ENCODE measurements at places on chromosomes 3 and 15.

DNA sequence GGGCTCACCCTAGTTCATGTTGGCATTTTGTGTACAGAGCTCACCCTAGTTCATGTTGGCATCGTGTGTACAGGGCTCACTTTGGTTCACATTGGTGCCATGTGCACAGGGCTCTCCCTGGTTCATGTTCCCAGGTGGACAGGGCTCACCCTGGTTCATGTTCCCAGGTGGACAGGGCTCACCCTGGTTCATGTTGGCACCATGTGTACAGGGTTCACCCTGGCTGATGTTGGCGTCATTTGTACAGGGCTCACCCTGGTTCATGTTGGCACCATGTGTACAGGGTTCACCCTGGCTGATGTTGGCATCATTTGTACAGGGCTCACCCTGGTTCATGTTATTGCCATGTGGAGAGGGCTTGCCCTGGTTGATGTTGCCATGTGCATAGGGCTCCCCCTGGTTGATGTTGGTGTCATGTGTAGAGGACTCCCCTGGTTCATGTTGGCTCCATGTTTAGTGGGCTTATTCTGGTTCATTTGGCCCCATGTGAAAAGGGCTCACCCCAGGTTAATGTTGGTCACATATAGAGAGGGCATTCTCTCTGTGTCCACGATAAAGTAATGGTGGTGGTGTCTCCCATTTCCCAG is 31.7 kb upstream of the NR2C2 start:
- no peak for DNase-seq

DNA sequence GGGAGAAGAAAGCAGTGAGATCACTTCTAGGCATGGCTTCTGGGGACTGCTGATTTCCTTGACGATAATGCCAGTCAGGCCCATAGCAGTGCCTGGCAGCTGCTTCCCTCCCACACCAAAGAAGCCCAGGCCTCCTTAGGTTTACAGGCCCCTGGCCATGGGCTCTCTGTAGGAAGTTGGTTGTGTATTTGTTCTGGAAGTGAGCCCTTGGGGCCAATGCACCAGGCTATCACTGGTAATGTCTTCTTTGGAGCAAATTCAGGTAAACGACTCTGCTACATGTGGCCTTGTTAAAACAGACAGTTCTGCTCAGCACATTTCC is 89.3 kb downstream of the CCNL1 start:
- no peak for DNase-seq

DNA sequence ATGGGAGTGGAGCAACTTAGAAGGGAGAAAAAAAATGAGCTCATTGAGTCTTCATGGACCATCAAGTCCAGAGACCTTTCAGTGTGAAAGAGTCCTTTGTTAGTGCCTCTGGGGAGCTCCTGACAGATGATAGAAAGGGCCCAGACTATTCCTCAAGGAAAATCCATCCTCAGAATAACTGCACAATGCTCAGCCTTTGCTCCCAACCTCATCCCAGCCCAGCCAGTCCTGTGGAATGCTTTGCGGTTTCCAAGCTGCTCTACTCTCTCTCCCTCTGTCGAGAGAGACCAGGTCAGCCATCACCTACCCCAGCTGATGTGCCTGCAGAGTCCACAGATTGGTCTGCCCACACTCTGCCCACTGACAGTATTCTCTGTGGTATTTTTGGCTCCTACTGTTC is 406.2 kb downstream of the MFSD1 start:
- no peak for DNase-seq

DNA sequence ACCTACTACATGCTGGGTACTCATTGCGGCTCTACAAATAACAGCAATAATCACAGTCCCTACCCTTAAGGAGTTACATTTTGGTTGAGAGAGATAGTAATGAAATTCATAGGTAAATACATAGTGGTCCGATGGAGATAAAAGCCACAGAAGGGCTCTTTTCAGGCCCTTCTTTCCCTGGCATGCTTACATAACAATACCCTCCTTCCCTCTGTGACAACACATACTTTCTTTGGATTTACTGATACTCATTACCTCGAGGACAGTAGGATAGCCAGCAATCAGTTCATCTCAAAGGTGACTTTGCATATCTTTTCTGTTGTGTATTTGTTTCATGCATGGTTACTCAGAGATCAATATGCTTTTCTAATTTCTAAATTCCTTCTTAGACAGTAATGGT is 54.5 kb downstream of the HSPBAP1 start:
- no peak for DNase-seq

DNA sequence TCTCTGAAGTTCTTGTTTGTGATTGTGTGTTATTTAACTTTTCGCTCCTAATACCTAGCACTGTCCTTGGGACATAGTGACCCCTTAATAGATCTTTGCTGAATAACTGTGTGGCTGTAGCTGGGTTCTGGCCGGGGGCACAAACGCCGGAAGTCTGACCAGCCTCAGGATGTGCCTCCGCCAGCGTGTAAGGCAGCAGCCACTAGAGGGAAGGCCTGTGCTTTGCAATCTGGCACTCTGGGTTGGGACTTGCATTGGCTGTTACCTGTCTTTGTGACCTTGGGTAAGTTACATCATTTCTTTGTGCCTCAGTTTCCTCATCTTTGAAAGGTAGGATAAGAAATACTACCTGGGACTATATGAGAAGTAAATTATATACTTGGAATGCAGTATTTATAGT is 158.7 kb downstream of the GHSR start:
- no peak for DNase-seq

DNA sequence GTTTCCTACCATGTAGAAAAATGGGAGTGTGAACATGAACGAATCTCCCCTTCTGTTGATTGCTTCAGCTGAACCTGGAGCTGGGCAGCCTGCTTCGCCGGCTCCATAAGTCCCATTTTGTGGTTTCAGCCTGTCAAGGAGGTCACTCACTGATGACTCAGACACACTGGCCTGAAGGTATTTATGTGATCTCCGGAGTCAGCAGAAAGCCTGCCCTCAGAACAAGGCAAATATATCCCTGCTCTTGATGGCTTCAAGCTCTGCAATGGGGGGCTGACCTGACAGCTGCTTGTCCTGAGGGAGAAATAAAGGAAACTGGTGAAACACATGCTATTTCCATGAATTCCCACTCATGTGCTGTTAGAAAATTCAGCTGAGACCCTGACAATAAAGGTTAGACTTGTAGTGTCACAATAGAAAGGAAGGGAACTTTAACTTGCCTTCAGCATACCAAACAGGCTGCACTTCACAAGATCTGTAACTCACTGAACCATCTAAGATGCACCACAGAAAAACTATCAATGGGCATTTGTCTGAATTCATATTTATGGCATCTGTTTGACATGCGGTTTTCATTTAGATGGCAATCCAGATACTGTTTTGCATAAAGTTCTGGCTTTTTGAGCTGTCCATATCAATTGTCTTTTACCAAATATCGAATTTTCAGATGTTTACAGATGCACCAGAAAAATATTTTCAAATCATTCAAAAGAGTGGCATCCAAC is 282.0 kb upstream of the VEPH1 start:
- DNase-seq = no peak

All from renal pelvis (tissue), 12 donors.